ENCODE measurements at places on chromosomes 4 and X.

DNA sequence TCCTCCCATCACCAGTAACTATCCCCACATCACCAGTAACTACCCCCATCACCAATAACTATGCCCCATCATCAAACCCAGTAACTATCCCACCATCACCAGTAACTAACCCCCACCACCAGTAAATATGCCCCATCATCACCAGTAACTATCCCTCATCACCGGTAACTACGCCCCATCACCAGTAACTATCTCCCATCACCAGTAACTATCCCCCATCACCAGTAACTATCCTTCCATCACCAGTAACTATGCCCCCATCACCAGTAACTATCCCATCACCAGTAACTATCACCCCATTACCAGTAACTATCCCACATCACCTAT lies 2.9 kb downstream of the ASMTL start:
- DNase-seq: no peak

DNA sequence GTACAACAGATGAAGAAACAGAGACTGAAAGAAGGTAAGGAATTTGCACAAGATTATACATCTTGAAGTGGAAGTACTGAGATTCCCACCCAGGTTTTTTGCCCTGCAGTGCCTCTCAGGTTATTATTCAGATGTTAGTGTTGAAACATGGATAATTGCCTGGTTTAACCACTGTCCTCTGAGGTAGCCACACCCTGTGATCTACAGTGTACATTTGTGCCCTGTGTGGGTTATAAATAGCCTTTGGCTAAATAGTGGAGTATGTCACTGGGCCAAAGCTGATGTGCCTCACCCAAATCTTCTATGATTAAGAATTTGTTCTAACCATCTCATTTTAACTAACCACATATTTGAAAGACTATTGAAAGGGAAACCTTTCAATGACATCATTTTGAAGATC lies 5.4 kb upstream of the ASB5 start:
- peak; percentile 56 for DNase-seq

GRCh38 chrX:9749146-9749692 lies 16.4 kb downstream of the GPR143 start:
- DNase-seq: no peak

GRCh38 chr4:17785858-17786257 lies 4.4 kb upstream of the FAM184B start:
- no peak for DNase-seq

DNA sequence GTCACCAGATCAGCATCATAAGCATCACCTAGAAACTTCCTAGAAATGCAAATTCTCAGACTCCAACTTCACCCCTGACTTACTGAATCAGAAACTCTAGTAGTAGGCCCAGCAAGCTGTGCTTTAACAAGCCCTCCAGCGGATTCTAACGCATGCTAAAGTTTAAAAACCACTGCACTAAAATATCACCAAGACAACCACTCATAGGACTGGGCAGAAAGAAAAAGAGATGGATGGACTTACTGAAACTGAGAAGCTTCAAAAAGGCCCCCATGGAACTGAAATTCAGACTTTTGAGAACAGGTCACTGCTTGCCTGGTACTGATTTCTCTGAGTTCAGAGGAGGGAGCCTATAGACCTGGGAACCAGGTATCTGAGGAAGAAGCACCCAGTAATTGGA lies 40.1 kb downstream of the FAM241A start:
- DNase-seq: no peak

GRCh38 chr4:145540235-145540634 lies 58.6 kb downstream of the SMAD1 start:
- no peak for DNase-seq

- DNase-seq: peak; percentile 29
Measured at GRCh38 chr4:83582289-83582785, 46.4 kb downstream of the GPAT3 start.

DNA sequence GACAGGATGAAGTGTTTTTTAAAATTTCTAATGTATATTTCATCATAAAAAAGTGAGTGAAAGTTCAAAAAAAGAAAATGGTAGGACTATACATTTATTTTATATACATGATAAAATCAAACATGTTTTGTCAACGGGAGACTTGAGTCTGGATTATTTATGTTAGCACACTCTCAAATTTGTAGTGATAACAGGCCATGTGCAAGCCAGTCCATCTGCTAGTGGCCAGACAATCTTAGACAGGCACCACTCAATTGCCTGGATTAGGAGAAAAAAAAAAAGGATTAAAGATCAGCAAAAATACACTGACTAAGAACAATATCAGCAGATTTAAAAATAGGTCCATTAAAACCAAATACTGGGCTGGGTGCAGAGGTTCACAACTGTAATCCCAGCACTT lies 71.9 kb downstream of the KCNIP4 start:
- no peak for DNase-seq

DNA sequence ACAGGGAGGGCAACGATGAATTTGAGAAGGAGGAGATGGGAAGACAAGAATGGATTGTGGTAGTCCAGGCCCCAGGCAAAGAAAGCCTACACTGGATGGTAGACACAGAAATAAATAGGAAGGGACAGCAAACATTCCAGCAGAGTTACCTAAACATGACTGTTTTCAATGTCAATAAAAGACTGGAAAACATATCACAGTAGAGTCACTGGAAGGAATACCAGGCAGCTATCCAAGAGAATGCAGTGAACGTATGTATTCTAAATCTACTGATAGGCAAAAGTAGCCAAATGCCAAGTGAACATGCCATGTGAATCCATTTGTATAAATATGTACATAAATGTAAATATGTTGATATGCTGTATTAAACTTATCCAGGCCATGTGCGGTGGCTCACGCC lies 183.0 kb downstream of the PALLD start:
- no peak for DNase-seq

DNA sequence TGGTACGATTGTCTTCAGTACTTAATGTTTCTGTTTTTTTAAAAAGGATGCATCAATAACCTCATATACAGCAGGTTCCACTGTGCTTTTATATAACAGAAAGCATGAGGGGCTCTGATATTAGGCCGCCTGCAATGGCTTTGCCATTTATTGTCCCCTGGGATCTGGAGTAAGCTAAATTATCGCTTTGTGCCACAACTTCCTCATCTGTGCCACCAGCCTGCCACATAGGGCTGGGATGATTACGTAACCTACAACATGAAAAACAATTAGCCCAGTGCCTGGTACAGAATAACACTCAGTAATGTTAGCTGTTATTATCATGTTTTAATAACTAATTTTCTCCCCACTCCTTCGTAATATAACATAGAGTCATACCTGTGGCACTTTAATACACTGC lies 65.5 kb upstream of the TRIM2 start:
- DNase-seq: no peak

GRCh38 chrX:103376118-103376978 lies at the start of gene BEX3:
Gene BEX3 (plus strand): TSS chrX:103376538. CDS start chrX:103377522, 984 bp downstream.
- DNase-seq: peak; percentile 66

GRCh38 chr4:153560908-153561307 lies 94.7 kb downstream of the TMEM131L start:
- no peak for DNase-seq

DNA sequence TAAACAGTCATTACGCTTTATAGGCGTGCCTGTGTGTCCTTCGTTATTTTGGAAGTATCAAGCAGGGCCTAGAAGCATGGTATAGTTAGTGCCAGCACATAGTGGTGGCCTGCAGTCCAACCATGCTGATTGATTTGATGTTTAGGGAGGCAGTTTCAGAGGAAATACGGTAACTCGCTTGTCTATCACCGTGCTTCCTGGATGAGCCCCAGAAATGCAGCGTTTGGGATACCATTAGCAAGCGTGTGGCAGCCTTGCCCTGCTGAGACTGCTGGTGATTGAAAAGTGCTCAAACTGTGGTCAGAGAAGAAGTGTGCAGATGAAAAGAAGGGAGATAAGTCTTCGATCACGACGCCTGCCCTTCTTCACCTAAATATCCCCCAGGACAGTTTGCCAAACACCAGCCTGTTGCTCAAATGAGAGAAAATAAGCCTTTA lies 158.4 kb downstream of the CHIC2 start:
- DNase-seq: peak; percentile 58

- no peak for DNase-seq
Measured at GRCh38 chrX:46236411-46236810, 308.8 kb downstream of the ZNF674 start.

DNA sequence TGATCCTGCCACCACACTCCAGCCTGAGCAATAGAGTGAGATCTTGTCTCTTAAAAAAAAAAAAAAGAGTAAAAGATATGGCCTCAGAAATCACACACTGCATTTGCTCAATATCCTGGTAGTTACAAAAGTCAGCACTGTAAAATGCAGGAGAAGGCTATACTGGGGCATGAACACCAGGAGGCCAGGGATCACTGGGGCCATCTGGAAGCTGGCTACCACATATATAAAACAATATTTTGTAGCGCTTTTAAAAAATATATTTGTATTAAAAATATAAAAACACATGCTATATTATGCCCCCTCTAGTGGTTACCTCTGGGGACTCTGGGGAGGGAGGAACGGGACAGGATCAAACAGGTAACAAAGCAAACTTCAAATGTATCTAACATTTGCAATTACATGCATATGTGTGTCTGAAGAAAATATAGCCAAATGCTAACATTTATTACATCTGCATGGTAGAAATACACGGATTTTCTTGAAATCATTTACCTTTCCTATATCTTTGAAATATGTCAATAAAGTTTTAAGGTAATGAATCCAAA lies 4.0 kb downstream of the C4orf46 start:
- DNase-seq: peak; percentile 48

- peak; percentile 62 for DNase-seq
Measured at GRCh38 chrX:20361890-20362262, 95.2 kb upstream of the RPS6KA3 start.

- peak; percentile 46 for DNase-seq
Measured at GRCh38 chr4:47032405-47033106, 1.2 kb downstream of the GABRB1 start.

- DNase-seq: no peak
Measured at GRCh38 chr4:11894977-11895376, 466.3 kb upstream of the HS3ST1 start.

- DNase-seq: no peak
Measured at GRCh38 chr4:67880866-67881610, 2.8 kb downstream of the TMPRSS11D start.

- no peak for DNase-seq
Measured at GRCh38 chr4:114780205-114780604, 181.6 kb downstream of the UGT8 start.

- no peak for DNase-seq
Measured at GRCh38 chrX:109172091-109172602, 309.7 kb downstream of the GUCY2F start.

Measured in GM03348 (cell line).